Activated T-cell treated with anti-CD3 and anti-CD28 coated beads, Interleukin-2, amount 50 U/mL, for 24 hours (primary cell): ENCODE measurements at places on chromosomes 2 and 18.

DNA sequence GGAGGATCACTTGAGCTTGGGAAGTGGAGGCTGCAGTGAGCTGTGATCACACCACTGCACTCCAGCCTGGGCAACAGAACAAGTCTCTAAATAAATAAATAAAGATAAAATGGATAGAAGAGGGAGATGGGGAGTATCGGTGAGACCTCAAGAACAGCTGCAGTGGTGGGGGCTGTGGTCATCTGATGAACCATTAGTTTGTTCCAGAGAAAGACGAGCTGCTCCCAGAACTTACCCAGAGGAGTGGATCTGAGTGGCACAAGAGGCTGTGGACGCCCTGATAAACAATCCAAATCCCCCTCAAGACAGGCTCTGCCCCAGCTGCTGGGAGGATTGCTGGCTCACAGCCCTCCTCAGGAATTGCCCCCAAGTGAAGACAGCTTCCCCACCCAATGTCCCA lies 26.7 kb downstream of the TMEM127 start:
- no peak for DNase-seq

- no peak for DNase-seq
Observed at GRCh38 chr2:158473719-158474392, 17.1 kb downstream of the PKP4 start.

DNA sequence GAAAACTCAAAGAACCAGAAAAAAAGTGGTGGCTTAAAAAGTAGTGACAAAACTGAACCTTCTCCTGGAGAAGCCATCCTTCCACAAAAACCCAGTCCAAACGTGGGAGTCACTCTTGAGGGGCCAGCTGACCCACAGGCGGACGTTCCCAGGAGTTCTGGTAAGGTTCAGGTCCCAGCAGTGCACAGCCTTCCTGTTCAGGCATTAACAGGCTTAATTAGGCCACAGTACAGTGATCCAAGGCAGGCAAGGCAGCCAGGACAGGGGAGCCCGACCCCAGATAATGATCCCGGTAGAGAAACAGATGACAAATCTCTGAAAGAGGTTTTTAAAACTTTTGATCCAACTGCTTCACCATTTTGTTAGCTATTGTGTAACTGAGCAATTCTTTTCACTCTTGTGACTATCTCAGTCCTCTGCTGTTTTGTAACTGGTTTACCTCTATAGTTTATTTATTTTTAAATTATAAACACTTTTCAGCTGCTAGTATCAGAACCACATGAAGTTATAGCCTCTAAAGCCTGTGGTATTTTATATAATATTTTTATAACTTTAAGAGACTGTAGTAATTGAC lies 56.8 kb downstream of the ZC3H6 start:
- DNase-seq = no peak

DNA sequence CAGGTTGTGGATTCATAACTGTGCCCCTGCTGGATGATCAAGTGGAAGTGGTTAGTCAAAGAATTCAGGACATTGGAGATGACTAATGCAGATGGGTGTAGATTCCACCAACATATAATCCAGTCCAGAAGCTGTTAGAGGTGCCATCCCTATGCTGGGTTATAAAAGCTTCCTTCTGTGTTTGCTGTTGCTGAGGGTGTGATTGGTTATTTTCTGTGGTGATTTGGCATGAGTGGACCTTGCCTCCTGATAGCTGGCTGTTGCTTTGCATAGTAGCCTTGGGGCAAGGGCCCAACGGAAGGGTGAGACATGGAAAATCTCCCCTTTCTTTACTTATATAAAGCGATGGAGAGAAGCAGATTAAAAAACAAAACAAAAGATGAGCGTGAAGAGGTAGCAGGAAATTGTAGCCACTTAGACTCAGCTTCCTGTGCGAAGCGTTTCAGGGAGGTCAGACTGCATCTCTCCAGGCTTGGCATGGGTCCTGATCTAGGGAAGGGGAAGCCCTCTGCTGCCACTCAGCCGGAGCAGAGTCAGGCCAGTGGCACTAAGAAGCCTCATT lies 190.4 kb downstream of the FMNL2 start:
- DNase-seq = no peak
